Breast epithelium (tissue), 4 donors: ENCODE measurements at places on chromosomes 1 and 21. TPM values are rescaled to one million over a fixed set of nuclear protein-coding genes. Genes with fewer than 3 reads are reported as not detected.
A peak's percentile ranks its signal among the peaks of the same experiment; 100 is the strongest.

DNA sequence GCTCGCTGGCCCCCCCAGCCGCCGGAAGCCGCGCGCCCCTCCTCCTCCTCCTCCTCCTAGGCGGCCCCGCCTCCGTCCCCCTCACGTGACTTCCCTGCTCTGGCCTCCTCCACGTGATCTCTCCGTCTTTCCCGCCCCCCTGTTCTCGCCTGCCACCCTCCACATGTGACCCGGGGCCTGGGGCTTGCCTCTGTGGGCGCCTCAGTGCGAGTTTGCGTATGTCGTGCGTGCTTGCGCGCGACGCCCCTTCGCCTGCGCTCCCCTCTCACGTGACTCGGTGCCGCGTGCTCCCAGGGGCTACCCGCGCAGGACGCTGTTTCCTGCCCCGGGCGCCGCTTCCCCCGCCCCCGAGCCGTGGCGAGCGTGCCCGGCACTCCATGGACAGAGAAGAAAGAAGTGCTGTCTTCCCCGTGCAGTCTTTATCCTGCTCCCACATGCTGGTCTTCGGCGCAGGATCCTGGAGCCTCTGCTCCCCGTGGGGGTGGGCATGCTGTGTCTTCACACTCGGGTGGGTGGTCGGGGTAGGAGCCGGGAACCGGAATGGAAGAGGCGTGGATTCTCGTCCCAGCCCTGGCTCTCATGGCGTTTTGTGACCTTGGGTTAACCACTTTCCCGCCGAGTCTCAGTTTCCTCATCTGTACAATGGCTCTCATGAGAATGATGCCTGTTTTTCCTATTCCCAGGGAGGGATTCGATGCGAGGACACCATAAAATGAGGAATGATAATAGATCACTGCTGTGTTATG, 431 bp upstream of the UBE2Q1 start:
- H3K27me3 ChIP-seq: no peaks in the 10 kb centered on the region
- peaks cover 9% of the 10 kb centered on the region for H3K4me1 ChIP-seq
- peak overlapping the region; percentile 97 for H3K27ac ChIP-seq
- peak; percentile 99 for DNase-seq
- peak overlapping the region; percentile 93 for H3K4me3 ChIP-seq

- H3K4me3 ChIP-seq: no peak overlapping the region
- no peak for DNase-seq
- no peaks in the 10 kb centered on the region for H3K36me3 ChIP-seq
These were observed 15.6 kb downstream of the RUNX3 start for GRCh38 chr1:24914226-24915069.

DNA sequence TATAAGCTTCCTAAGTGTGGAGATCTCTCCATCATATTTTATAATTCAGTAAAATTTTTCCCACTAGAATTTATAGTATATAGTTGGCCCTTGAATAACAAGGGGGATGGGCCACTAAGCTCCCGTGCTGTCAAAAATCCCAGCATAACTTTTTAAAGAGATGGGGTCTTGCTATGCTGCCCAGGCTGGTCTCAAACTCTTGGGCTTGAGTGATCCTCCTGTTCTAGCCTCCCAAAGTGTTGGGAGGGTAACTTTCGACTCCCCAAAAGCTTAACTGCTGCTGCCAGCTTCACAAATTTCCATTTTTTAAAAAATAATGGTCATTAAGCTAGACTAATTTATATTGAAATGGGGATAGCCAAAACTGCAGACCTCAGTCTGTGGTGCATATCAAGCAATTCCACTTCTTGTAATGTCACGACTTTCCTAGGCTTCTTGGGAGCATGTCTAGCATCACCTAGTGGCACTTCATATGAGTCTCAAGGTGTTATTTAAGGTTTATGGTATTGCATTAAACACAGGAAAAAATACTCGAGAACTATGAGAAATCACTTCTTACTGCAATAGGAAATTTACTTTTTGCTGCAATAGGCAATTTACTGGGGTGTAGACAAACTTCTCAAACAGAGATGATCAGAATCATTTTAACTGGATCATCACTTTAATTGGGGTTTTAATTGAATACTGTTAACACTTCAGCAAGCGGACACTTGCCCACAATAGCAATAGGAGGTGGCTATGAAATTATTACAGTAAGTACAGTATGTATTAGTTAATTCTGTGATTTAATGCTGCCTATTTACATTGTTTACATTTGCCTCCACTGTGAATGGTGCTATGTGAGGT, 19.3 kb upstream of the ACTA1 start:
- H3K4me1 ChIP-seq: no peaks in the 10 kb centered on the region
- H3K27ac ChIP-seq: no peak overlapping the region
- DNase-seq: no peak
- no peaks in the 10 kb centered on the region for H3K36me3 ChIP-seq

DNA sequence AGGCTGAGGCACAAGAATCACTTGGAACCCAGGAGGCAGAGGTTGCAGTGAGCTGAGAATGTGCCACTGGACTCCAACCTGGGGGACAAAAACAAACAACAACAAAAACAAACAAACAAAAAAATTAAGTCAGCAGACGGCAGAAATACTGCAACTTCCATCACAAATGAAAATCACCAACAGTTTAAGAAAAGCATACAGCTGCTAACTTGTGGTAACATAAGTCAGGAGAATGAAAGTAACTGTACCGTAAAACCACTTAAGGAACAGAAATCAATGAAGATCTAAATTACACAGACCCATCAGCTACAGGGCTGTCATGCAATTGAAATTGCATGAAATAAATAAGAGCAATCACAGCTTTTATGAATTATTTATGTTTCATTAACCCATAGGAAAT, 25.0 kb downstream of the MCOLN2 start:
- H3K36me3 ChIP-seq: no peaks in the 10 kb centered on the region
- H3K27me3 ChIP-seq: no peaks in the 10 kb centered on the region
- no peak overlapping the region for H3K4me3 ChIP-seq
- H3K27ac ChIP-seq: no peak overlapping the region
- no peaks in the 10 kb centered on the region for H3K4me1 ChIP-seq
- DNase-seq: no peak

GRCh38 chr1:197761654-197762053, 13.6 kb downstream of the DENND1B start:
- DNase-seq: no peak
- H3K27ac ChIP-seq: no peak overlapping the region
- H3K4me3 ChIP-seq: no peak overlapping the region
- H3K27me3 ChIP-seq: no peaks in the 10 kb centered on the region

DNA sequence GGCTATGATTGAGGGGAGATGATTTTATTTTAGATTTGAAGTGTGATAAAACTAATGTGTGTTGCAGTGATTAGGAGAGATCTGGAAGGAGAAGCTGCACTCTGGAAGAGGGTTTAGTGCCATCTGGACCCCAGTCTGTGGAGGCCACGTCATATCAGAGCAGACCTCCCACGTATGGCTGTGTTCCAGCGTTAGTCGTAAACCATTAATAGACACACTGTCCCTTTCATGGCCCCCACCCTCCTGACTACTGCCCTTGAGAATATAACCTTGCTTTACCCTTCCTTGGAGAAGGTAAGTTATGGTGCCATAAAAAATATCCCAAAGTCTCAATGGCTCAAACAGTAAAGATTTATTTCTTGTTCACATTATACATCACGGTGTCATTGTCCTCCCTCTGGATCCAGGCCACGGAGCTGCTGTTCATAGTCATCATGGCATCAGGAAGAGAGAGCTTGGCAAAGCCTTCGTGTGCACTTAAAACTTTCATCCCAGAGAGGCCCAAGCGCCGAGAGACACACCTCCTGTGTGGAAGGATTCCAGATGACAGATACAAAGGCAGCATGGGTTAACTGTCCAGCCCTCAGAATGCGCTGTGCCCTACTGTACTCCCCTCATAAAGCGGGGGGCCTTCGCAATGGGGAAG, 33.2 kb downstream of the RHOU start:
- no peak overlapping the region for H3K27ac ChIP-seq
- no peak overlapping the region for H3K4me3 ChIP-seq
- DNase-seq: no peak
- H3K4me1 ChIP-seq: no peaks in the 10 kb centered on the region

GRCh38 chr1:62597281-62597680, at the start of gene ANGPTL3:
Gene ANGPTL3 (plus strand): TSS chr1:62597520. CDS start chr1:62597567, 47 bp downstream.
- no peaks in the 10 kb centered on the region for H3K36me3 ChIP-seq
- no peaks in the 10 kb centered on the region for H3K4me1 ChIP-seq
- H3K27me3 ChIP-seq: no peaks in the 10 kb centered on the region

DNA sequence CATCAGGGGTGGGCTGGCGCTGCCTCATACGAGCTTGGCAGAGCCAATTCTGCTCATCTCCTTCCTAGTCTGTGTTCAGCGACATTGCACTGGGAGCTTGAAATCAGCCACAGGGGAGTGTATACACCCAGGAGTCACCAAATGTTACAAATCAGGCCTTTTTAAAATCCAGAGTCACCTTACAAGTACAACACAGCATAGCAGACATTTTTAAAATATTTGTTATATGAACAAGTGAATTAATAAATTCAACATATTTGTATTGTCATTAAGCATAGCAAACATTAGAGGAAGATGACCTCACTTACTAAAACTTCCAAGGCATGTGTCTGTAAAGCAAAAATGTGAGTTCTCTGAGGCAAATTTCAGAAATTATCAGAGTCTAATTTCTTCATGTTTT, 210.0 kb downstream of the HLX start:
- DNase-seq: no peak
- no peak overlapping the region for H3K27ac ChIP-seq
- H3K4me3 ChIP-seq: no peak overlapping the region
- no peaks in the 10 kb centered on the region for H3K27me3 ChIP-seq
- no peaks in the 10 kb centered on the region for H3K4me1 ChIP-seq

DNA sequence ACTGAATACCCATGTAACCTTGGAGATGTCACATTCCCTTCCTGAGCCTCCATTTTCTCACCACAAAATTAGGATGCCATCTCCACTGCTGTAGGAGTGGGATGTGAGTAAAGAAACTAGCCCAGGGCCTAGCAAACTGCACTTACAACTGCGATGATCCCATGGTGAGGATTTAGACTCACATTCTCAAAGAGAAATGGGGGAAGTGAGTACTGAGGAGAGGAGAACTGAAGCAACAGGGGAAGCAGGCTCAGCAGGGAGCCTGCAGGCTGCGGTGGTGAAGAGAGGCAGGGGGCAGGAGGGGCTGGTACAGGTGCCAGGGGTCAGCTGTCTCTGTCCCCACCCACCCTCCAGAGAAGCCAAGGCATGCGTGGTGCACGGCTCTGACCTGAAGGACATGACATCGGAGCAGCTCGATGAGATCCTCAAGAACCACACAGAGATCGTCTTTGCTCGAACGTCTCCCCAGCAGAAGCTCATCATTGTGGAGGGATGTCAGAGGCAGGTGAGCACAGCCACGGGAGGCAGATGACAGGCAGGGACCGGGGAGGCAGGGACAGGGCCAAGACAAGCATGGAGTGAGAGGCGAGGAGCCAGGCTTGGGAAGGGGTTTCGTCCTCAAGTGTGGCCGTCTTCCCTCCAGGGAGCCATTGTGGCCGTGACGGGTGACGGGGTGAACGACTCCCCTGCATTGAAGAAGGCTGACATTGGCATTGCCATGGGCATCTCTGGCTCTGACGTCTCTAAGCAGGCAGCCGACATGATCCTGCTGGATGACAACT, 16.4 kb upstream of the ATP1A4 start:
- no peak for DNase-seq
- no peaks in the 10 kb centered on the region for H3K36me3 ChIP-seq
- no peak overlapping the region for H3K27ac ChIP-seq

DNA sequence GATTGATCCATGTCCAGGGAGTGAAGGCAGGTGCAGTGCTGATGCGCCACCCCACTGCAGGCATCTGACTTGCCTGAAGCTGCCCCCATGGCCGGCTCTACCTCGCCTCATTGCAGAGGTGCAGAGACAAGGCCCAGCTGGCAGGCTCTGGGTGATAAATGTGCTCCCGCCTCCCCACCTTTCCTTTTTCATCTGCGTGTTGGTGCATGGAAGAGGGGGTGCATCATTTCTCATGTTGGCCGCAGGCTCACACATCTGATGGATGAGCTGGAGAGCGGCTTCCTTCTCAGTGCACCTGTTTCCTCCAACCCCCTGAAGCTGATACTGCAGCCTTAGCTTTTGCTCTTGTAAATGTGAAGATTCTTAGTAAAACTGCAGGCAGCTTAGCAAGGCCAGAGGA, 306.0 kb upstream of the KAZN start:
- H3K4me1 ChIP-seq: no peaks in the 10 kb centered on the region
- no peak overlapping the region for H3K27ac ChIP-seq
- H3K27me3 ChIP-seq: no peaks in the 10 kb centered on the region
- H3K36me3 ChIP-seq: no peaks in the 10 kb centered on the region

HSPA6 gene
- 5.3 TPM for total RNA-seq

B3GALT2 gene
- total RNA-seq: 0.32 TPM

CFHR3 gene
- total RNA-seq: not detected

NFYC gene
- 42.7 TPM for total RNA-seq

FAM229A gene
- total RNA-seq: 8.8 TPM

HIVEP3 gene
- 9.2 TPM for total RNA-seq
